Activated CD4-positive, alpha-beta T cell treated with anti-CD3 and anti-CD28 coated beads for 1 hour (primary cell): ENCODE measurements at places on chromosomes 4 and X.

DNA sequence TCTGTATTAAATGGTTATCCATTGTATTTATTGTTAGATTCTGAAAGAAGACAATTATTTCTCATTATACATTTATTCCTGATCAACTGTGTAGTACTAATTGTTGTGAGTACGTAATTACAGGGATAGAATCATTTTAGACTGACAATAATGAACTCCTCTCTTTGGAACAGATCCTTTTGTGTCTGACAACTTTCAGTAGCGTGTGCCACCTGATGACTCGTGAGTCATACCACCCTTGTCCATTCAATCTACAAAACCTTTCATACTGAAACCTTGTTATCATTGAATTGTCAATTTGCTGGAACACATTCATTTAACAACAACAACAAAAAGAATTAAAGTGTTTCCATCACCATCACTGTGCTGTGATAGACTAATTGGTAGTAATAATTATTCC, 602.7 kb upstream of the PCDH7 start:
- no peak for DNase-seq

GRCh38 chr4:64250488-64250887, 158.8 kb downstream of the TECRL start:
- no peak for DNase-seq

DNA sequence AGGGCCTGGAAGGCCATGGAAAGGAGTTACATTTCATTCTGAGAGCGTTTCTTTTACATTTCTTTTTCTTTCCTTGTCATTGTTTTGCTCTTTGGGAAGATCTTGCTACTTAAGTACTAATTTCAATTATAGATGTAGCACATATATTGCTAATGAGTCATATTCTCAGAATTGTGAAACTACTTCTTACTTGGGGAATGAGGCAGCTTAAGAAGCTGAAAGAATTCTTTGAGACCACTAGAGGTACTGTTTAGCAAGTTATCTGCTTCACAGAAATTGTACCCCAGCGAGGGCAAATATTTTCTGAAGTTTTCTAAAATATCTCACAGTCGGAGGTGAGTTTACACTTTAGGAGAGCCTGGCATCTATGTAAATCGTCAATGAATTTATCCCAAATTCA, 100.6 kb downstream of the AFF2 start:
- no peak for DNase-seq

DNA sequence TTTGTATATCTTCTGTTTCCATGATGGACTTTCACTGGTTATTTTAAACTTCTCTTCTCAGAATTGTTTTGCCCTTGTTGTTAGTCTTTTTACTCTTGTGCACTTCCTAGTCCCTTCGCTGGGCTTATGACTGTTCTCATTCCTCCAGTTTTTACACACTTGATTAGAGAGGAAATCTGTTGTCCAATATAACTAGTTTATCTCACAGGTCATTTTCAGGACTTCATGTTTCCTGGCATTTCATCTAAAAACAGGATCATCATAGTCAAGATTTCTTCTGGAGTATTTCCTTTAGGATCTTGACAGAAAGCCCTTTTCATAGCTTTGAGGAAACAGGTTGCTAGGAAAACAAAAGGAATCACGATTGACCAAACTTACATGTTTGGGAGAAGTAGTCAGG, 3.0 kb downstream of the FNIP2 start:
- no peak for DNase-seq

GRCh38 chrX:30643313-30643821, 9.9 kb upstream of the GK start:
- DNase-seq, result no peak

DNA sequence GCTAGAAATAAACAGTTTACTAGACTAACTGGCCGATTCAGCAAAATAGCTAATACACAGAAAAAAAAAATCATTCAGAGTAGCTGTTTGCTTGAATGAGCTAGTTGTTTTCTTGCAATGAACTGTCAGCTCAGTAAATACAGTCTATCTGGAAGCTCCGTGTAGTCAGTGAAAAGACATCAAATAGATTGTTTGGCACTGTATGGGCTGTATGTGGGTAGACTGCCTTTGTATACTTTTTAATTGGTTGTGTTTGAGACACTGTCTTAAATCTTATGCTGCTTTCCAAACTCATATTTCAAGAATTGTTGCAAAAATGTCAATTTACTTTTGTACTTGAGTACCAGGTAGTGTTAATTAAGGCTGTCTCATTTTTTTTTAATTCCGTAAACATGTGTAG, 61.6 kb upstream of the GPR174 start:
- no peak for DNase-seq

DNA sequence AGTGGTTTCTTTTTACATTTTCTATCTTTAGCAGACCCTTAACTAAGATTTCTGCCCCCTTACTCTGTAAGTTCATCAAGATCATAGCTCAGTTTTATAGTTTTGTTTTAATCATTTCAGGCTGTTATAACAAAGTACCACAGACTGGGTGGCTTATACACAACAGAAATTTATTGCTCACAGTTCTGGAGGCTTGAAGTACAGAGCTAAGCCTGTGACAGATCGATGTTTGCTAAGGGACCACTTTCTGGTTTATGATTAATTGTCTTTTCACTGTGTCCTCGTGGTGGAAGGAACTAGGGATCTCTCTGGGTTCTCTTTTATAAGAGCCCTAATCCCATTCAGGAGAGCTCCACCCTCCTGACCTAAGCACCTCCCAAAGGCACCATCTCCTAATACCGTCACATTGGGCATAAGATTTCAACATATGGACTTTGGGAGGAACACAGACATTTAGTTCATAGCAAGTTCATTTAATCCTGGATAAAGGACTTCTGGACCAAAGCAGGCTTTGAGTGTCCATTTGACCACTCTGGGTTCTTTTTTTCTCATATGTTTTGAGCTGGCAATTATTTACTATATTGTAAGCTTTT, 137.0 kb upstream of the IL15 start:
- DNase-seq, result no peak

DNA sequence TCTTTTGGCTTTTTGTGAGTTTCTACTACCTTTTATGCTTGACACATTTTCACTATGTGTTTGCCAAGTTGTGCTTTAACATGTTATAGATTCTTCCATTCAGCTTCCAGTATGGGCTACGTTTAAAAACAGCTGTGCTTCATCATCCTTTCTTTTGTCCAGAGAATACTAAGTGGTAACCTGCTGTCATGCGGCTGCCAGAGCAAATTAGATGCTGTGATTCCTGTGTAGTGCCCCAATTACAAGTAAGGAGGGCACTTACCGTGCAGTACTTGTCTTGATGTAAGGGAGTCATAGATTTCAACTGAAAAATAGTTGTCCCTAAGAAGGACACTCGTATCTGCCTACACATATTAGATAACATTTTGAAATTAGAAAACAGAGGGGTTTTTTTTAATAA, 531.8 kb upstream of the GALNTL6 start:
- DNase-seq, result no peak

DNA sequence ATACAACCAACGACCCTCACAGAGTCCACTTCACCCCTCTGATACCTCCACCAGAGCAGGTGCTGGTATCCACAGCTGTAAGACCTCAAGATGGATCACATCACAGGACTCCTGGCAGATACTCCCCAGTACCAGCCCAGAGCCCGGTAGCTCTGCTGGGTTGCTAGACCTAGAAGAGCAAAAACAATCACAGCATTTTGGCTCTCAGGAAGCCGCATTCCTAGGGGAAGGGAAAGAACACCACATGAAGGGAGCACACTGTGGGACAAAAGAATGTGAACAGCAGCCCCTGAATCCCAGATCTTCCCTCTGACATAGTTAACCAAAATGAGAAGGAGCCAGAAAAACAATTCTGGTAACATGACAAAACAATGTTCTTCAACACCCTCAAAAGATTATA, 303.1 kb upstream of the GRIA3 start:
- DNase-seq, result no peak

DNA sequence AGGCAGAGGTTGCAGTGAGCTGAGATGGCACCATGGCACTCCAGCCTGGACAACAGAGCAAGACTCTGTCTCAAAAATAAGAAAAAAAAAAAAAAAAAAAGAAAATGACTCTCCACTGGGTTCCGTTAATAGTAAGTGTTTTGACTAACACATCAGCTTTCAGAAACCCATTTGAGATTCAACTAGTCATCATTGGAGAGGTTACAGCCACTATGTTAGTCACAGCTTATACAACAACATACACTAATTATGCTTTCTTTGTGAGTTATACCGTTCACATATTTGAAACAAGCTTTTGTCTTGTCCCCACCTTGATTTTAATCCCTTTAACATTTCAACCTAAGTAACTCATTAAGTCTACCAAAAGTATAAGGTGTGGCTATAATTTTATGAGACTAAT, 48.2 kb downstream of the HADH start:
- no peak for DNase-seq

GRCh38 chrX:102712981-102713625, 855 bp downstream of the GPRASP2 start:
- DNase-seq, result no peak

GRCh38 chr4:81881855-81882621, 410.3 kb upstream of the RASGEF1B start:
- no peak for DNase-seq

GRCh38 chr4:6402566-6403399, 69.6 kb downstream of the PPP2R2C start:
- no peak for DNase-seq

DNA sequence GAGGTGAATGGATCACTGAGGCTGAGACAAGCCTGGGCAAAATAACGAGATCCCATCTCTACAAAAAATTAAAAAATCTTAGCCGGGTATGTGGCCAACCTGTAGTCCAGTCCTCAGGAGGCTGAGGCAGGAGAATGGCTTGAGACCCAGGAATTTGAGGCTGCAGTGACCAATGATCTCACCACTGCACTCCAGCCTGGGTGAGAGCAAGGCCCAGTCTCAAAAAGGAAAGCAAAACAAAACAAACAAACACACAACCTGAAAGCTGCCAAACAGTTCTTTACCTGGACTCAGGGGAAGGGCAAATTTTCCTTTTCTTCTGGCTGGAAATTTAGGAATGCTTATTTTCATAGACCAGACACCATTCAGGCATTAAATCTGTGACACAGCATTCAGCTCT, 163.1 kb upstream of the FAT1 start:
- no peak for DNase-seq

- DNase-seq, result no peak
Measured at GRCh38 chr4:52822972-52823701, 39.0 kb upstream of the RASL11B start.

- DNase-seq, result no peak
Measured at GRCh38 chrX:52363247-52363883, 5.5 kb upstream of the XAGE2 start.

DNA sequence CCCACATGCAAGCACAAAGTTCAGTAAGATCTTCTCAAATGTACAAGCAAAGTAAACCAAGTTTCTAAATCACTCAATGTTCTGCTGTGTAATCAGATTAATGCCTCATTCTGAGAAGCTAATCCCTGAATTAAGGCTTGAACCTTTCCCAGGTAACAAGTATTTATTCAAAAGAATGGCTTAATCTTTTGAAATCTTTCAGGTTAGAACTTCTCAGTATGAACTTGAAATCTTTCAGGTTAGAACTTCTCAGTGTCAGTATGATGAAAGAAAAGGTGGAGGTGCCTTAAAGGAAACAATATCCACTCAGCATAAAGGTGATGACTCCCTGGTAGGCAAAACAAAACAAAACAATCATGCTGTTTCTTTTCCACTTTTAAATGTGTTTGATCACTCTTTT, 29.0 kb downstream of the TMPRSS11B start:
- DNase-seq, result no peak

GRCh38 chr4:18398661-18399060, 377.1 kb upstream of the LCORL start:
- DNase-seq, result no peak

GRCh38 chr4:53489279-53489889, 101.9 kb downstream of the LNX1 start:
- DNase-seq, result no peak

DNA sequence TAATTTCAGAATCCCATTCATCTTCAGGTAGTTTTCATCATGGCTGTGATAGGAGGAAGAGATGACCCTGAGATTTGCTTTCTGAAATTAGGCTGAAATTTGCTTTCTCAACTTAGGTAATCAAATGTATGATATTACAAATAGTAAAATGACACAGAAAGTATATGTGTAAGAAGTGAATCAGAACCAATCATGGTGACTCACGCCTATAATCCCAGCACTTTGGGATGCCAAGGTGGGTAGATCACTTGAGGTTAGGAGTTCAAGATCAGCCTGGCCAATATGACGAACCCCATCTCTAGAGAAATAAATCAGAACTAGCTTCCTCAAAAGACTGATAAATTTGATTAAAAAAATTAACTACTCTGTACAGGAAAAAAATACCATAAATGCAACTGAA, 555.4 kb downstream of the STPG2 start:
- DNase-seq, result no peak

- no peak for DNase-seq
Measured at GRCh38 chrX:102154900-102155805, 624 bp downstream of the BEX5 start.

DNA sequence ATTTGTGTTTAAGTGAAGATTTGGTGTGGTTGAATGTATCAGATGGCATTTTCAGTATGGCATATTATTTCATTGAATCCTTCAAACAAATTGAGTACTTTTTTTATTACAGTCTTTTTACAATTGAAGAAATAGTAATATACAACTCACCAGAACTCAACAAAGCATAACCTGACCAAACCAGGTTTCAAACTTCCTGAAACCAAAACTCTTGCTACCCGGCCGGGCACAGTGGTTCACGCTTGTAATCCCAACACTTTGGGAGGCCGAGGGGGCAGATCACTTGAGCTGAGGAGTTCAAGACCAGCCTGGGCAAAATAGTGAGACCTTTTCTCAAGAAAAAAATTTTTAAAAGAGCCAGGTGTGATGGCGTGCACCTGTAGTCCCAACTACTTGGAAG, 94.2 kb downstream of the UBE2K start:
- no peak for DNase-seq

DNA sequence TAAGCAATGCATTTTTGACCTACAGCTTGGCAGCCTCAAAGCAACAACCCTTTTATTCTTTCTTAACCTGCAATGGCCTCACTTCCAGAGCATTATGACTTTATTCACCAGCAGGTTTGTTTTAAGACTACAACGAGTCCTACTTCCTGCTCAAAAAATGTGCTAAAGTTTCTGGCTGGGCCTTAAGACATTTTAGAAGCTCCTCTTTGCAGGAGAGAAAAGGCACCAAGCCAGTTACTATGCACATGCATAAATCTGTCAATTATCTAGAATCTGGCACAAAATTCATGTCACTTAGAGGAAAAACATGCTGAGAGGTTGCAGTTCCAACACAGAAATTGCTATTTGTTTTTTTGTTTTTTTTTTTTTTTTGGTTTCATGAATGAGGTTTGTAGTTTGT, 223.0 kb upstream of the EPHA5 start:
- no peak for DNase-seq

DNA sequence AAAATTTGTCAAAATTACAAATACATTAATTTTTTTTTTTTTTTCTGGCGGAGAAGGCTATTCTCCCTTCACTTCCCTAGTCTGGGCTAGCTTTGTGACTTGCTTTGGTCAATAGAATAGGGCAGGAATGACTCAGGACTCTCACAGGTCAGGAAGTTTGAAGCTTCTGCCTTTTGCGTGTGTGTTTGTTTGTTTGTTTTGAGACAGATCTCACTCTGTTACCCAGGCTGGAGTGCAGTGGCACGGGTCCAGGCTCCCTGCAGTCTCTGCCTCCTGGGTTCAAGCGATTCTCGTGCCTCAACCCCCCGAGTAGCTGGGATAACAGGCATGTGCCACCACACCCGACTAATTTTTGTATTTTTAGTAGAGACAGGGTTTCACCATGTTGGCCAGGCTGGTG, 55.9 kb upstream of the USP9X start:
- DNase-seq, result no peak

GRCh38 chr4:23937173-23937572, 47.3 kb upstream of the PPARGC1A start:
- no peak for DNase-seq

- DNase-seq, result no peak
Measured at GRCh38 chrX:20514358-20514757, 247.6 kb upstream of the RPS6KA3 start.
